ENCODE measurements at places on chromosomes 11 and 22. TPM values are rescaled to one million over a fixed set of nuclear protein-coding genes. Genes with fewer than 3 reads are reported as not detected.

GRCh38 chr11:134371436-134372185 lies 39.8 kb downstream of the GLB1L2 start:
- no peak for DNase-seq

DNA sequence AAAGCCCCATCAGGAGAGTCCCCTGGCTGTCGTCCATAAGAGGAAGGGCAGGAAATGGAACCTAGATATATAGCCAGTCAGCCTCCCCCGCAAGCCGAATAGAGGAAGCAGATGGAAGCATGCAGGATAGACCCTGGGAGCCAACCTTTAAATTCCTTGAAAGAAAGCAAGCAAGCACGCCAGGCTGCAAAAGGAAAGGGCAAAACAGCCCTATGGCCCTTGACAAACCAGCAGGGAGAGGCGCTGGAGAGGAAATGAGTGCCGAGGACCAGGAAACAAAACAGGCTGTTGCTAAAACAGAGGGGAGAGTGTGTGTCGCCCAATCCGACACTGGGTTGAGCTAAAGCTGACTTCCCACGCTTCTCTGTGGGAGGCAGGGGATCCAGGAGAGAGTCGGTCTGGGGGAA lies 203.5 kb upstream of the MTNR1B start:
- DNase-seq = peak; percentile 58

- DNase-seq = no peak
Measured at GRCh38 chr11:97454988-97455387, 1065.2 kb downstream of the JRKL start.

GRCh38 chr11:66877588-66878385 lies 20.9 kb downstream of the LRFN4 start:
- no peak for DNase-seq

DNA sequence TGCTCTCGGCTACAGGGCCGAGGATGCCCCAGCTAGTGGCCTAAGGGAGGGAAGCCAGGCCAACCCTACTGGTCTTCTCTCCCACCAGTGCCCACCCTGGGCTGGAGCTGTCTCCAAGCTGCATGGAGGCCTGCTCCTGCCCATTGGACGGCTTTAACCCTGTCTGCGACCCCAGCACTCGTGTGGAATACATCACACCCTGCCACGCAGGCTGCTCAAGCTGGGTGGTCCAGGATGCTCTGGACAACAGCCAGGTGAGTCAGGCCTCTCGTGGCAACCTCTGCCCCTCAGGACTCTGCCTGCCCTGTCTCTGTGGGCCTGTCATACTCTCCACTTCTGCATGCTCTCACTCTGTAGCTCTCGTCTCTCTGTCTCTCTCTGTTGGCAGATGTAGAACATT lies 44.1 kb upstream of the TPBGL start:
- no peak for DNase-seq

- DNase-seq = no peak
Measured at GRCh38 chr22:50724616-50725015, 13.4 kb upstream of the ACR start.

Gene REXO2
- 87.7 TPM for polyA plus RNA-seq
